ENCODE measurements at places on chromosomes 4 and X.

- DNase-seq = no peak
Measured at GRCh38 chr4:23374259-23374658, 515.6 kb downstream of the PPARGC1A start.

GRCh38 chrX:77446029-77446585 lies 1.1 kb upstream of the FGF16 start:
- no peak for DNase-seq

GRCh38 chr4:111362941-111363361 lies 740.1 kb upstream of the PITX2 start:
- no peak for DNase-seq

DNA sequence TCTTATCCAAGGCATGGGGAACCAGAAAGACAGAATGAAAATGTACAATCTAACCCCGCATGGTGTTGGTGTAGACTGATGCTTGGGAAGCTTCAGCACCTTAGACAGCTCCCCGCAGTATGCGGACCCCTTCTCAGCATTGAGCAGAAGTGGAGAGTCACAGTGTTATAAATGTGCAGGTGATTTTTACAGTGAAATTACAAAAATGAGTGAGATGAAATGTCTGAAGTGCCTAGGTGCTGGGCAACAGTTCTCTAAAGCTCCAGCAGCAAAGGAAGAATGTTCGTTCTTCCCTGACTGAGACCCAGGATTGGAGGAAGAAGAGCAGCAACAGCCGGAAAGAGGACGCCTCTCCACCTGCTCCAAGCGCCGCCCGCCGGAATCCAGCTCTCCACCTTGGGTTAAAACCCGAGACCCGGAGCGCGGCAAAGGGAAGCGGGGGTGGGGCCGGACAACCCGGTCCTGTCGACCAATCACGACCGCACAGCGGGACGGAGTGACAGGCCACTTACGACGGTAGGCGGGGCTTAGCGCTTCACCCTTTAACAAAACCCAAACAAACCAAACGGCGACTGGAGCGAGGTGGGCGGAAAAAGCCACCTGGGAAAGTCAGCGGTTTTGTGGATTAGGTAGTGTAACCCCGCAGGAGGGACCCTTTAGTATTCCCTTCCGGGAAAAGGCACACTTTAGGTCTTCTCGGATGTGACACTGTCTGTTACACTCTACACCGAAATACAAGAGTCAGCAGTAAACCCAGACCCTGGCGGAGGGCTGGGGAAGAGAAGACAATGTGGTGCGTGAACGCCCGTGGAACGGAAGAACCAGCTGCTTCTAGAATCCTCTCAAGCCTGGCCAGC lies at the start of gene GLRA3:
GLRA3 (minus strand) TSS at position 403 of the 857 bp plus-strand sequence. CDS start 436 bp downstream, outside the sequence.
- peak; percentile 72 for DNase-seq

DNA sequence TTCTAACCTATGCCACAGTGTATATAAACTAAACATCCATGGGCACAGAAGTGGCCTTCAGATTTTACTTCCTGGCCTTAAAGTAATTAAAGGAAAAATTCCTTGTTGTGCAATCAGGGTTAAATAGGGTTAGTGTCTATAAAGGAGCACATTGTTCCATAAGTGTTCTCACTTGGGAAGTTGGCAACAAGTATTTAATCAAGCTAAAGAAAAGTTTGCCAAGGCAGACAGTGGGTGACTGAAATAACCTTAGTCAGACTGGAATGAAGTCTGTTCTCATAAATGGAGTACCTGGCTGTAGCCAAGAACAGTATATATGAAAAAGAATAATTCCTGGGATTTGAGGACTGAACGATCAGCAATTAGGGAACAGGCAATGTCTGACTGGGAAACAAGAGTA lies 213.6 kb downstream of the HTR2C start:
- no peak for DNase-seq

GRCh38 chrX:154648931-154649330 lies 4.4 kb downstream of the CTAG2 start:
- no peak for DNase-seq

DNA sequence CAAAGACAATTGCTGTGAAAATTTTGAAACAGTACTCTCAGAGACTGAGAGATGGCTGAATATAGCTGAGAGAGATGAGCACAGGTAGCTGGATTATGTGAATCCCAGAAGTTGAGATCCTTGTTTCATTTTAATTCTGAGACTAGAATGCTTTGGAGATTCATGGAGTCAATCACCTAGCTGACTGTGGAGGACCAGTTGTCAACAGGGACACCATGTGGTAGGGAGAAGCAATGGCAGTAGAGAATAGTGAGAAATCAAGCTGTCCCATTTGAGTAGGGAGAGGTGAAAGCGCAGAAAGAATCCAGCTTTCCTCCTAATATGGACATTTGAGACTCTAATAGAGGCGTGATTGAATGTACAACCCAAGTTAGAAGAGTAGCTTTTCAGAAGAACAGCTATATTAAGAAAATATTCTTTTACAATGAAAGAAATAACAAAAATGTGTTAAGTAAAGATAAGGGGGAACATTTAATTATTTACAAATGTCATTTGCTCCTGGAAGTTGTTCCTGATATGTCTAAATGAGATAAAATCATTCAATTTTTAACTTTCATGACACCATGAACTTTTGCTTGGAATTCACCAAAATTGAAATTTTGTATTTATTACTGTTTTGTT lies 30.3 kb upstream of the GLRB start:
- DNase-seq = no peak

DNA sequence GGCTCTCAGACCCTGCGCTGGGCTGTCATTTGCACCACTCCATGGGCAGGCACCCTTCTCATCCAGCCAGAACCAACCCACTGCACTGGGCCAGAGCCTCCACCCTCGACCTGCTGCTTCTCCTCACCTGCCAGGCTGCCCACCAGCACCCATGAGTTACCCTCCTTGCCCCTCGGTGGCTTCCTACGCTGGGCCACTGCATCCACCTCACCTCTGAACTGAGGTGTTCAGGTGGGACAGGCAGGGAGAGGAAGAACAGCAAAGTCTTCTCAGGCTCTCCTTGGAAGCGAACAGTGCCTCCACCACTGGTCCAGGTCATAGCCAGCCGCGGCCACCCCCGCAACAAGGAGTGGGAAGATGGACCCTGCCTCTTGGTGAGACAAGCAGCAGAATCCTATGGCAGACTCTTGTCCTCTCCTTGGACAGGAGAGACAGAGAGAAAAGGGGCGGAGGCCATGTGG lies 32.4 kb upstream of the HMX1 start:
- DNase-seq = peak; percentile 53

- no peak for DNase-seq
Measured at GRCh38 chr4:47703956-47704355, 133.9 kb downstream of the CORIN start.

DNA sequence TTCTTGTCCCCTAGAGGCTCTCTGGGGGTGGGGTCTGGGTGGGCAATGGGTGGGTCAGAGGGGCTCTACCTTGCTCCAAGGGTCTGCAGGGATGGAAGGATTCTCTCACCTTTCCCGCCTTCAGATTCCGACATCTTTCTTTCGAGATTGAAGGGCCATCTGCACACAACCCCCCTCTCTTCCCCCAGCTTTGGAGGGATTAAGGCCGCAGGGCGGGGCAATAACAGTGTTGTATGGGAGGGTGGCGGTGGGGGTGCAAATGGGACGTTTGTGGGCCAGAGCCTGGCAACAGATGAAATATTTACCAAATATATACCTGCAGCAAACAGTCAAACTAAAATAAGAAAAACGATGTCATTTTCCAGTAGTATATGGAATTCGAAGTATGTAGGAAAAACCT lies at the start of gene CACNA1F:
CACNA1F (minus strand) TSS at position 165 of the 400 bp plus-strand sequence; CDS start at position 134, 31 bp downstream.
- DNase-seq = no peak

GRCh38 chr4:15455290-15455689 lies 14.4 kb upstream of the CC2D2A start:
- no peak for DNase-seq

- no peak for DNase-seq
Measured at GRCh38 chr4:70841951-70842350, 2.3 kb upstream of the GRSF1 start.

- peak; percentile 77 for DNase-seq
Measured at GRCh38 chrX:74521961-74522751, 92.3 kb downstream of the RLIM start.

- DNase-seq = no peak
Measured at GRCh38 chr4:28388471-28388870, 1527.8 kb downstream of the STIM2 start.

- no peak for DNase-seq
Measured at GRCh38 chr4:170875868-170876267, 786.1 kb upstream of the AADAT start.

GRCh38 chr4:168737806-168738172 lies 240.9 kb downstream of the PALLD start:
- DNase-seq = no peak

DNA sequence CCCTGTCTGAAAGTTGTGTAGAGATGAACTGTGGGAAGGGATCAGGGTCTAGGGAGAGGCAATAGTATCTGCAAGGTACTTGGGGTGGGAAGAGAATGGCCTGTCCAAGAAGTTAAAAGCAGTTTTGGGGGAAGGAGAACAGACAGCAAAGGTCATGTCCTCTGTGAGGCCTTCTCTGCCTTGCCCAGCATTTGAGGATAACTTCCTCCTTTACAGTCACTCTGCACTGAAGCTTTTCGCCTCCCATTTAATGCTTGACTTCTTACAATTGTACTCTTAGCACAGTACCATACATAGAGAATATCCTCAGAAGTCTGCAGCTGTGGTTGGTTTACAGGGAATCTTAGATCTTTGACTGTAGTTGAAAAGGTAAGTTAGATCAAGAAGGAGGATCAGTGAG lies 121.8 kb upstream of the AP1S2 start:
- no peak for DNase-seq

DNA sequence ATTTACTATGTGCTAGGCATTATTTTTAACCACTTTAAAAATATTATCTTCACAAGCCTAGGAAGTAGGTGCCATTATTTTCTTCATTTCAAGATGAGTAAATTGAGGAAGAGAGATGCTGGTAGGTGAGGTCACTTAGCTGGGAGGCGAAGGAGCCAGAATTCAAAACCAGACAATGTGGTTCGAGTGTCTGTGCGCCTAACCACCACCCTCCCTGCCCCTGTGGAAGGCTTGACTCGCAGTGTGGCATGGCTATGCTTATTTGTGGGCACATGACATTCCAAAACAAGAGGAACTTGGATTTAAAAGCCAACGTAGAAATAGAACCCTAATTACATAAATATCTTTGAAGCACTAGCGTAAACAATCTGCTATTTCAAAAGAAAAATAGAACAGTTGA lies 226.6 kb upstream of the PITX2 start:
- DNase-seq = no peak

- no peak for DNase-seq
Measured at GRCh38 chrX:118523920-118524319, 28.3 kb downstream of the DOCK11 start.

DNA sequence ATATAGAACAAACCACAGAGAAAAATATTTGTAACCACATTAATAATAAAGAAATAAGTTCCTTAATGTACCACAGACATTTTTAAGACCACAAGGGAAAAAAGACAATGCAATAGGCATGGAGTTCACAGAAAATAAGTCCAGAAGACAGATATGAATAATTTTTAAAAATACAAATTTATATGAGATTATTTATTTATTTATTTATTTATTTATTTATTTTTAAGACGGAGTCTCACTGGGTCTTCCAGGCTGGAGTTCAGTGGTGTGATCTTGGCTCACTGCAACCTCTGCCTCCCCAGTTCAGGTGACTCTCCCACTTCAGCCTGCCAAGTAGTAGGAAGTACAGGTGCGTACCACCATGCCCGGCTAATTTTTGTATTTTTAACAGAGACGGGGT lies 53.7 kb downstream of the THAP9 start:
- DNase-seq = no peak

GRCh38 chr4:5021546-5021945 lies 2.3 kb upstream of the CYTL1 start:
- no peak for DNase-seq

DNA sequence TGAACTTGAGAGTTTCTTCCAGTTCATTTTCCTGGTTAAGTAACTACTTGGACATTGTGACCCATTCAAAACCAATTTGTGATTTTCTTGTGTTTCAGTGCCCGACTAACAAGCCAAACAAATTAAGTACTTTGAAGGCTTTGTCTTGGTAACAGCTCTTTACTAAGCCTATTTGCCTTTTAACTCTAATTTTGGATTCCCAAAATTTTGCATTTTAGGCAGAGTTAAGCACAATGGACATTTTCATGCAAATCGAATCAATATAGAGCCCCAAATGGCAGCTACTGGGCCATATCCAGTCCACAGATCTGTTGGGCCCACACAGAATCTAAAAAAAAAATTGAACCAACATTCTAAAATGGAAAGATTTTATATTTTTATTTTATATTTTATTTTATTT lies 31.4 kb upstream of the CHRNA9 start:
- DNase-seq = no peak

DNA sequence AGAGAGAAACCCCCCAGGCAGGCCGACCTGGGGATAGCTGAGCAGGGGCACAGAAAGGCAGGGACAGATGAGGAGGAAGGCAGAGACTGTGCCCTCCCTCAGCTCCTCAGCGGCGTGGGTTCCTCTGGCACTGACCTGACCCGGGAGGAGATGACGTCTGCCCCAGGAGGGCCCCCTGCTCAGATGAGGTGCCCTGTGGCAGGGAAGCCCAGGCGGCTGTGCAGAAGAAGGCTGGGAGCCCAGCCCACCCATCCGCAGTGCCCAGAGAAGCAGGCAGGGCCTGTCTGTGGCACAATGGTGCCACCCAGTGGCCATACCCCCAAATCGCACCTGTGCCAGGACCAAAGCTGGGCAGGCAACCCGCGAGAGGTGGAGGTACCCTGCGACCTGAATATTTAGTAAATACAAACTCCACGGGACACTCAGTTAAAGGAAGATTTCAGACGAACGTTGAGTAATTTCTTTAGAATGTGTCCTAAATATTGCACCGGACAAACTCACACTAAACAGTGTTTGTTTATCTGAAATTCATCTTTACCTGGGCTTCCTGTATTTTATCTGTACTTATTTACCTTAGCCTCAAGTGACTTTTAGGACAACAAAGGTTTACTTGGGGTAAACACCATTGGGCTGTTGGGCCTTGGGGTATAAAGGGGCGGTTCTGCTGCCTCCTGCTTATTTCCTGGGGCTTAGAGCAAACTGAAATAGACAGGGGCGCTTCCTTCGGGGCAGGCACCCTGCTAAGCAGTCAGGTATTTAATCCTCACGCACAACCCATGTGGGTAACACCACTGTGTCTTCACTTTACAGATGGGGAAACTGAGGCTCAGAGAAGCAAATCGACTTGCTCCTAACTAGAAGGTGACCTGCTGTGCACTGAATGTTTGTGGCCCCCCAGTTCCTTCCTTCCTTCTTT lies 46.5 kb upstream of the HMX1 start:
- DNase-seq = peak; percentile 82
